ENCODE measurements at places on chromosomes 4 and X.
A peak's percentile ranks its signal among the peaks of the same experiment; 100 is the strongest.

DNA sequence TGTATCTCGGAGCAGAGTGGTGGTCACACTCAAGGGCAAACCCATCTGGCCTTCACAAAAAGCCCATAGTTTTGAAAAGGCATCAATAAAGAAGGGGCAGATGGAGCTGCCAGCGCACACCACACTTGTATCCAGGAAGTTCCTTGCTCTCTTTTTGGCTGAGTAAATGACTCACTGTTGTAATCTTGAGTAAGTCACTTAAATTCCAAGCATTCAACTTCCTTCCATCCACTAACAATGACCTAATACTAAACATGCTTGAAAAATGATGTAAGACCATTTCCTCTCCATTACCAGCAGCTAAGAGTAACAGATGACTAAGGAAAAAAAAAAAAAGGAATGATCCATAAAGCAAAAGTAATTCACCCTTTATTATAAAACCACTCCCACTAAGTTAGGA, 32.4 kb upstream of the MYOZ2 start:
- no peak for DNase-seq

GRCh38 chr4:1052231-1052671, 40.8 kb downstream of the FGFRL1 start:
- DNase-seq: no peak

DNA sequence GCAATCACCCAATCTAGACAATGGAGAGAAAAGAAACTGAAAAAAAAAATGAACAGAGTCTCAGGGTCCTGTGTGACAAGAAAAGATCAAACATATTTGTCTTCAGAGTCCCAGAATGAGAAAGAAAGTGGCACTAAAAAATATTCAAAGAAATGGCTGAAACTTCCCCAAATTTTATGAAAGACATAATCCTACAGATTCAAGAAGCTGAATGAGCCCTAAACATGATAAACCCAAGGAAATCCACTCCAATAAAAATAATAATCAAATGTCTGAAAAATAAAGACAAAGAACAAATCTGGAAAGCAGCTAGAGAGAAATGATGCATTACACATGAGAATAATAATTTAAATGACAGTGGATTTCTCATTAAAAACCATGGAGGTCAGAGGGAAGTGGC, 130.3 kb upstream of the CITED1 start:
- DNase-seq: no peak

DNA sequence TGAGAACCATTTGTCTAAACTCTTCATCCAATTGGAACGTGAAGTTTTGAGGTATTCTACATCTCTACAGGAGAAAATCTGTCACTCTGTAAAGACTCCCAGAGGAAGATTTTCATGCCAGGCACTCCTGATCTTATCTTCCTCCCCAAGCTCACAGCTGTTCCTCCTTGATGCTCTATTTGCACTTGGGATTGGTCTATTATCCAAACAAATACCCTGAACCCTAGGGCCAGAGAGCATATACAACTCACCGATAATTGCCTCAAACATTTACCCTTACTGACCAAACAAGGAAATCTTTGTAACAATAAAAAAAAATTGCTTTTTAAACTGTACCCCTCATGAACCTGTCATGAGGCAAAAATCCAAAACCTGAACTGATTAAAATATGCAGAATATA, 372.7 kb downstream of the SH2D1A start:
- DNase-seq: peak; percentile 29

DNA sequence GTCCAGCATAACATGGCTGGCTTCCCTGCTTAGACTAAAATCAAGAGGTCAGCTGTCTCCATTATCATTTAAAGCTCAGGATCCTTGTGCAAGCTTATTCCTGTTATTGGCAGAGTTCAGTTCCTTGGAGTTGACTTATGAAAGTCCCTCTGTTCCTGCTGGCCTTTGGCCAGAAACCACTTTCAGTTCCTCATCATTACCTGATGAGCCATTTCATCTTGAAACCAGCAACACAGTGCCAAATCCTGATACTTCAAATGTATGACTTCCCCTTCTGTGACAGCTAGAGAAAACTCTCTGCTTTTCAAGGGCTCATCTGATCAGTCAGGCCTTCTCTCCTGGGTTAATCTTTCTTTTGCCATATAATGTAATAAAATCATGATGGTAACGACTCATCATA, 110.6 kb upstream of the FSTL5 start:
- DNase-seq: peak; percentile 26

DNA sequence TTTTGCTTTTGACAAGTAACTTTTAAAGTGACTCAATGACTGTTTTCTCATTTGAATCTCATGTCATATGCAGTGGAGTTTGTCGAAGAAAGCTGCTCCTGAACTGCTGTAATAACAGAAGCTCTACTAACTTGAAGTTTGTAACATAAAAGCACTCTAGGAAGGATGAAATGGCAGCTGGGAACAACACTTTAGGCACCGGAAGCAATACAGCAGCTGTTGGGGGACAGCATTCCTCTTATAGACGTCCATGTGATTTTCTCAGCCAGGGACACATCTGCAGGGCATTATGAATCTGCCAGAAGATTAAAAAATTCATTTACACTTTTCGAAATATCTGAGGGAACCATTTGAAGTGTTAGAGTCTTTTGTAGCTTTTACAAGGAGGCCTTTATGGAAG, 1035.8 kb downstream of the ADGRL3 start:
- DNase-seq: no peak

DNA sequence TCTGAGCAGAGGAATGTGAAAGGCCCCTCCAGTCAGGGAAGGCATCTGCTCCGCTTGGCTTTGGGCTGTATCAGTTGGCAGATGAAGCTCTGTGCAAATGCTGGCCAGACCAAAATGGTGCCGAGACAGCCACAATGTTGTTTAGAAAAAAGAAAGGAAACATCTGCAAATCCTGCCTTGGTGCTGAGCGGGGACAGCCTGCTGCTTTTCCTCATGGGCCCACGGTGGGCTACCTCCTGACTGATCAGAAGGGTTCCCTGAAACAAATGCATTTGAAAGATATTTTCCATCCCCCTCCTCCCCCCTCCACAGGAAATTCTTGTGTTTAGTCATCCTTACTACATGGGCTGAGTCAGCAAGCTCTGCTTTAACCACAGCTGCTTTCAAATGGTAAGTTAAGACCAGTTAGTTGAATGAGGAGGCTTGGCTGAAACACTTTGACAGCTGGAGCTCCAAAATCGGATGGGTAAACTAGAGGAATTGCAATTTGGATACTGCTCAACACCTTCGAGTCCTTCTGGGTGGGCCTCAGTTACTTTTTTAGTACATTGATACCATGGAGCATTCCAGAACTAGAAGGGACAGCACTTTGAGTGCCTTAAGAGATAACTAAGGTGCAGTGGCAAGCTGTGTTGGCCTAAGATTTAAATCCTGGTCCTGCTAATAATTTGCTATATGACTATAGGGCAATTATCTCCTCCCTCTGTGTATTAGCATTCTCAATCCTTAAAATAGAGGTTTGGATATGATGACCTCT, 36.0 kb downstream of the PLAC1 start:
- peak; percentile 3 for DNase-seq

DNA sequence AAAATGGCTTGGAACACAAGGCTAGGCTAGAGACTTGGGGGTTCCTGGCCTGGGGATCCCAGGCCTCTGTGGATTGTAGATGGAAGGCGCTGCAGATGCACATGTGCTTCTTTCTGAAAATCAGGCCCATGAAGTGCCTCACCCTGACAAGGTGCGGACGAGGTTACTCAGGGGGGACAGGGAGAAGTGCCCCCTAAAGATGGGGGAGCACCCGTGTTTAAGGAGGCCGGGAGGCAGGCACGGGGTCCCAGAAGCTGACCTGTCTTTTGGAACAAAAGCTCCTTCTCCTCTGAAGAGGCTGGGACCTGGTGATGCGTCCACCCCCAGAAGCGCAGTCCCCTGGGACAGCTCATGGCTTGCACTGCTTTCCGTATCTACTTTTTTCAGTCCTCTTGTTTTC, 2.4 kb downstream of the PDZD4 start:
- no peak for DNase-seq

DNA sequence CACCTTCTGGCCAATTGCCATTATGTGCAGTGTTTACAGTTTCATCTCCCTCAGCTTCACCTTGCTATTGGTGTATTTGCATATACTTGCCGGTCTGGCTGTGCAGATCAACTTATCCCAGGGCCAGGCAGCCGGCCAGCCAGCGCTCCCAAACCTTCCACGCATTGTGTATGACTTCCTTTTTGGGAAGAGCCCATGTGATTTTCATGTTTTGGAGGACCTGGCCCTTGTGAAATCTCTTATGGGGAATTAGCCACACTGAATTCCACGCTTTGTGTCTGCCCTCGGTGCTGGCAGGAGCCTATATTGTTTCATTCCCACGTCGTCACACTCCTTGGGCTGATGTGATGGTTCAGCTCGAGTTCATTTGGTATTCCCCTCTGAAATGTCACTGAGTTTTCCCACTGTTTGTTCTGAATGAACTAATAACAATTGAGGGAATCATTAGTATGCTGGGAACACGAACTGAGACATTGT, 6.0 kb upstream of the PDLIM3 start:
- no peak for DNase-seq

GRCh38 chr4:108484187-108484586, 136.2 kb upstream of the RPL34 start:
- DNase-seq: no peak

DNA sequence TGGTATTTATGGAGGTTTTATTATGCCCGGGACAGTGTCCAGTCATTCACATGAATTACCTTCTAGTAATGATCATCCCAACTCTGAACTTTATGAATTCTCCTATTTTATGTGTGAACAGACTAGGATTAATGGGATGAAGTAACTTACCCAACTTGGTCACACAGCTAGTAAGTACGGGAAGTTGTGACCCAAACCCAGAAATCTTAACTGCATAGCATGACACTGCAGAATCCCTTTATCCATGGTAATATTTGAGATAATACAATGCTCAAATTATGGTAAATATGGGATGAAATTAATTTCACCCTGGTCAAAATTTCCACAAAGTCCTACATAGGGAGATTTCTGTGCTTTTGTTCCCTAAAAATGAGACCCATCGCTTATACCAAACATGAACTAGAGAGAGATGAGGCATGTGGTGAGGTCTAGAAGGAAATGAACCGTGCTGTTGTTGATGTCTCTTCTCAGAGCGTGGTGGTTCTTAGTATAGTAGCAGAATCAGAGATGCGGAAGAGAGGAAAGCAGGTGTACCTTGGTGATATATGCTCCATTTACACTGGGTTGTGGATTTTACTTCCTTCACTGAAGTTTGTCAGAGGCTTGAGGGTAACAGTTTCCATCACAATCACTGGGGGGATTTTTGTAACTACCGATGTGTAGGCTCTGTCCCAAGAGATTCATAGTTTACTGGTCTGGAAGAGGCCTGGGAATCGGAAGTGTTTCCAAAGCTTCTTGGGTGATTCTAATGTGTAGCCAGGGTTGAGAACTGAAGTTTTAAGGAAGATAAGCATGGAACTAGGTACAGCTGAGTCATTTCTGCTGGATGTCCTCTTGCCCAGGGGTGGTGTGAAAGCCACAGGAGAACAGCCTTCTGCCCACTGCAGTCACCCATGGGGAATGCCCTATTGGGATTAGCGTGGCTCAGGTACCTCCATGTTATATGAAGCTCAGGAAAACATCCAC, 30.2 kb upstream of the FAM9C start:
- DNase-seq: no peak

DNA sequence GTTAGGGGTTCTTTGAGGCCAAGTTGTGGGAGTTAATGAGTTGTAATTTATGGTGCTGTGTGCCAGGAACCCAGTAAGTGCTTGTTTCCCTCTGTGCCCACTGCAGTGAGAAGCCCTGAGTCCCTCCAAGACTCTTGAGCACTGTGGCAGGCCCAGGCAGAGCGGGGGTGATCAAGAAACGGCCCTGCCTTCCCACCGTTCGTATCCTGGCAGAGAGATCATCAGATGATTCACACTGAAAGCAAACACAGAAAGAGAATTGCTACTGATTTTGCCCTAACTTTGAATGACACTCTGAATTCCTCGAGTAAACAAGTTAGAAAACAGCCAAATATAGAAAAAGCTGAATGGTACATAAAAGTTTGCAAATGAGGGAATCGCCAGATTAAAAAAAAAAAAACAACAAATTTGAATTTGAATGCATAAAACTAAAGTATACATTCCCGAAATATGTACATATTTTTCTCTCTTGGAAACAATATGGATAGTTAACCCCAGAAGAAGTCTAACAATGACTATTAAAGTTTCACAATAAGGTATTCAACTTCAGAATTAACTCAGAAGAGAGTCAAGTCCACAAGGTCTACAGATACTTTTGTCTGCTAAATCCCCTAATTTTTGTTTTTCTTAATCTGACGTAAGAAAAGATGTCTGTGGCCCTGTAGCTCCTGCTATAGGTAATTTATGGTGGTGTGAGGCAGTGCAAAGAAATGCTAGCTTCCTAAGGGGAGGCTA, 71.8 kb downstream of the AFAP1 start:
- peak; percentile 14 for DNase-seq

DNA sequence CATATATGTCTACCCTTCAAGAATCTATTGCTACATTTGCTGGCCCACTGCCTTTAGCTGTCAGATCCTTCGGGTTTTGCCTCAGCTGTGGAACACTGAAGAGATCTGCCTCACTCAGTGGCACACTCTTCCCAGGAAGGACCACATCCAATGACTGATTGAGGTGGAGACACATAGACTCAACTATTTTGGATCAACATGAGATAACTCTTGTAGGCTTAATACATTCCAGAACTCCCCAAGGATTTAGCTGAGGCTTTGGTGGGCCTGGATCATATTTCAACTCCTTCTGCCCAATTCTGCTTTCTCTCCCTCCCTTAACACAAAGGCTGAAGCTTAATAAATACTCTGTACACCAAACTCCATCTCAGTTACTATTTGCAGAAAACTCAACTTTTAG, 100.5 kb downstream of the CORIN start:
- peak; percentile 71 for DNase-seq

GRCh38 chrX:34849371-34849770, 93.2 kb upstream of the FAM47B start:
- no peak for DNase-seq

- no peak for DNase-seq
These were observed 1.6 kb downstream of the KLHL13 start for GRCh38 chrX:118114971-118115370.

DNA sequence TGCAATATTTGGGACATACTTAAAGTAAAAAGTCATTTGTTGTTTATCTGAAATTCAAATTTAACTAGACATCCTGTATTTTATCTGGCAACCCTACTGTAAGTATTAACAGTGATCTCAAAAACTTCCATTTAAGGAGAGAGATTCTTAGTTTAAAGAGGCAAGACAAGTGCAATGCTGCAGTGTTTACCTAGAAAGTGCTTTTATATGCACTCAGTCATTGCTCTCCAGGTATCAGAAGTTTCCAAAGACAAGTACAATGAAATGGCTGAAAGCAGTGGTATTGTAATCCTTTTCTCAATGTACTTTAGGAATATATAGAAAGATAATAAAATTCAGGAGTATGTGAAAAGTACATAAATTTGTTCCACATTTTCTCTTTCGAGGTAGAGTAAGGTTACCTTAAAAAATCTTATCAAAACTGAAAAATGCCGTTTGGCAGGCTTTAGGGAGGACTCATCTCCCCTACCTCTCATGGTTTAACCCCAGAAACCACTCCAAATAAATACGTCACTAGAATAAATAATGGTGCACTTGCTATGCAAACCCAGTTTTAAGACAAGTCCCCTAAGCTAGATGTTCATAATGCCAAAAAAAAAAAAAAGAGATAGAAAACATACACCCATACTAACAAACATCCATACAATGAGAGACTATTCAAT, 45.7 kb downstream of the ELF2 start:
- DNase-seq: no peak

- no peak for DNase-seq
These were observed 103.6 kb downstream of the GUCY2F start for GRCh38 chrX:109378281-109378680.

Data from NCI-H82 (cell line).